ENCODE measurements at places on chromosomes 3 and 15. TPM values are rescaled to one million over a fixed set of nuclear protein-coding genes. Genes with fewer than 3 reads are reported as not detected.

Gene ITPKA
- 0.26 TPM for total RNA-seq

Gene LRRIQ4
- under 0.01 TPM for total RNA-seq

Gene HGD
- total RNA-seq = 0.13 TPM

Gene CKMT1B
- not detected for total RNA-seq

Gene BNC1
- 6.1 TPM for total RNA-seq

Gene CCDC39
- total RNA-seq = not detected

Gene SOX2
- not detected for total RNA-seq

Measured in articular chondrocyte of knee joint (primary cell).